Stimulated activated CD8-positive, alpha-beta memory T cell treated with anti-CD3 and anti-CD28 coated beads, Interleukin-15, amount 100 ng/mL, for 1 hour (primary cell): ENCODE measurements at places on chromosomes 3 and 15.

DNA sequence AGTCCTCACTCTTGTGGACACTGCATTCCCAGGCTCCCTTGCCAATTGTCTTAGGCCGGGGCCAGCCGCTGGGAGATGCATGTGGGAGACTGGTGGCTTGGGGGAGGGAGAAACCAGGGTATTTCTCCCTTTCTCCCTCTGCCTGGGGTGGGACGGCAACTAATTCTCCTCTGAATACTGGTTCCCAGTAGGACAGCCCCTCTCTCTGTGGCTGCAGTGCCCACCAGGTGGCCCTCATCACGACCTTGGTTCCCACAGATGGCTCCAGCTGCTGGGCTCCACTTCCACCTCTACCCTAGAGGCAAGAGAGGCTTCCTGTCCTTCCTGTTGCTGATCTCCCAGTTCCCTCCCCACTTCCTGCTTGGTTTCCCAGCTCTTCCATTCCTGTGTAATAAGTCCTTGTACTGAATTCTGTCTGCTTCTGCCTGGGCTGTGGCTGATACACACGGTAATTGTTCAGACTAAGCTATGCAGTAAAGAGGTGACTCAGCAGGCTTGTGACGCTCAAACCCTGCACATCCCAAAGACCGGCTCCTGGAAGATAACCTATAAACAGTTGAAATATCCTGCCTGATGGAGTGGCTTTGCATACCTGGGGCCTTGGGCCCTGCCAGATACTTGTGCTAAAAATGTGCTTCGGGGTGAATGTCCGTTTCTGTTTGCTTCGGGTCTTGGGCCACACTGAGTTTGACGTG lies 20.4 kb upstream of the COPG1 start:
- DNase-seq = no peak

DNA sequence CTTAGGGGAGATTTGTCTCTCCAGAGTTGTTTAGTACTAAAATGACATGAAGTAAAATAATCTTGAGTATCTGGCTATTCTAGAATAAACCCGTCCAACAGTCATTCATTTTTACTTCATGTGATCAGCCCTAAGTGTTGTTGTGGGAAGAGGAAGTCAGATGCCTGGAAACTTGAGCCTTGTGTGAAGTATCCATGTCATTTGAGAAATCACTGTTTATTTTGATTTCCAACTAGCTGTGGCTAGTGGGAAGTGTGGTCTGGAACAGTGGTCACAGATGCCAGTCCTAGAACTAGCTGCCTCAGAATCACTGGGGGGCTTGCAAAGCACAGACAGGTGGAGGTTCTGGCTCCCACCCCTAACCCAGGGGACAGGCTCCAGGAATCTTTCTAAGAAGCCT lies 77.7 kb upstream of the LIMD1 start:
- DNase-seq = no peak

DNA sequence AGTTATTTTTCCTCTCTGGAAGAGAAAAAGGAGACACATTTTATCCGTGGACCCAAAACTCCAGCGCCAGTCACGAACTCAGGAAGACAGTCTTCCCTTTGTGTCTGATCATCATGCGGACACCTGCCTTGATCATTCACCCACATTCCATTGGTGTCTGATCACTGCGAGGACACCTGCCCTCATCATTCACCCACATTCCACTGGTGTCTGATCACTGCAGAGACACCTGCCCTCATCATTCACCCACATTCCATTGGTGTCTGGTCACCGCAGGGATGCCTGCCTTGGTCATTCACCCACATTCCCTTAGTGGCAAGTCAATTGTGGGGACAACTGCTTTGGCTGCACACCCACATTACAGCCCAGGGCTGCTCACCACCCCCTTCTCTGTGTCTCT lies 148.9 kb downstream of the ROBO1 start:
- no peak for DNase-seq

DNA sequence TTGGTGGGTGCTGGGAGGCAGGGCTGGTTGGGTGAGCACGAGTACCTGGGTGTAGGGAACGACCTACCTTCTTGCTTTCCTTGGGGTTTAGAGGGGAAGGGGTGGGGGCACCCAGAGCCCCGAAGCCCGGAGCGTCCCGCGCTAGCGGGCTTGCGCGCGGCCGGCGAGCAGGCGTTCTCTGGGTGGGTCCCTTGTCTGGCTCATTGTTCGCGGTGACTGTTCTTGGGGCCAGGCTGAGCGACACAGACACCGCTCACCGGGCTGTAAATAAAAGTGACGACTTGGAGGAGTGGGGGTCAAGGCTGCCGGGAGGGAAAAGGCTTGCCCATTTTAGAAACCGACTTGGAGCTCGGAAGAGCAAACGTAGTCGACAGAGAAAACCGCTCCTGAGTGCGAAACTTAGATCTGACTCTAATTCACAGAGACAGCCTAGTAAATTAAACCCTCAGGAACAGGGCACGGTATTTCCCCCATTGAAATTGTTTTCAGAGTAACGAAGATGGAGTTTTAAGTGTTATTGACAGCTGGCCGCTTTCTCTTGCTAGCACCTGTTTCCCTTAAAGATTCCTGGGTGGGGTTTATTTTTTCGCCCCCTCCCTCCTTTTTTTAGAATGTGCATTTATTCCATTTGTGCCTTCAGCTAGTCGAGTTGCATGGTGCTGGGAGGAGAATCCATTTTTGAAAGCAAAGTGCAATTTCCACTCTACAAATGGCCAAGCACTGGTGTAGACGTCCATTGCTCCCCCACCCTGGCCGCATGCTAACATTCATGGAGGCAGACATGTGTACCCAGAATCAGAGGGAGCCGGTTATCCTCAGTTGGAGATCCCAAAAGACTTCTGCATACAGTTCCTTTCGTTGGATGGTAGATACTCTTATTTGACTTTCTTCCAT lies 532.1 kb upstream of the SEMA6D start:
- DNase-seq = no peak

DNA sequence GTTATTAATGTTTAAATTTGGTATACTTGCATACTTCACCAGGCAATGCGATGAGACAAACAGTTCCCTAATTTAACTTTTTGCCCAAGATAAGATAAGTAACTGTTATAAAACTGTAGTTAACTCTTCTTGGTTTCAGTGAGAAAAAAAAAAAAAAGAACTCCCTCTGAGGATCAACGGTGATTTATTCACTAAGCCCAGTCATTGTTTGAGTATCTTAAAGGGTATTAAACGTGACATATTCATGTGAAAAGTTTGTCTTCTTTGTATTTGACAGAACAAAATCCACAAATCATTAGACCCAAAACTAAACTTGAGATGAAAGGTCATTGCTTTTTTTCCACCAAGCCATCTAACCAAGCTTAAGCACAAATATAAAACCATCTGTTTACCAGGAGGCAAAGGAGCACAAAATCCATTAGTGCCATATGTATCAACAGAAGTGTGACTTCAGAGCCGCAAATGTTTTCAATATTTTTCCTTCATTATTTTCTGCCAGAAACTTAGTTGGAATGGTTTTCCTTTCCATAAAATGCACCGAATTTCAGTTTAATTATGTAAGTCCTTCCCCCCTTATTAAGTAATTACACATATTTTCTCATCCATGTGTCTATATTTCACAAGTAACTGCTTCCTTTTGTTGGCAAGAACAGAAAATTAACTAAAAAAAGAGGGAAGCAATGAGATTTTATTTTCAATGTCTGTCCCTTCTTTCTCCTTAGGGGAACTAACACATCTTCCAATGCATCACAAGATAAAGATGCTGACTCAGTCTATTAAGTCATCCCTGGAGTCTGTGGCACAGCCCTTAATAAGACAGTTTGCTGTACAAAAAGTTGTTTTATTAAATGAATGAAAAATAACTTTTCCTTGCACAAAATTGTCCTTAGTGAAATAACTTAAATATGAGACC lies 92.2 kb upstream of the RAP2B start:
- DNase-seq = no peak

DNA sequence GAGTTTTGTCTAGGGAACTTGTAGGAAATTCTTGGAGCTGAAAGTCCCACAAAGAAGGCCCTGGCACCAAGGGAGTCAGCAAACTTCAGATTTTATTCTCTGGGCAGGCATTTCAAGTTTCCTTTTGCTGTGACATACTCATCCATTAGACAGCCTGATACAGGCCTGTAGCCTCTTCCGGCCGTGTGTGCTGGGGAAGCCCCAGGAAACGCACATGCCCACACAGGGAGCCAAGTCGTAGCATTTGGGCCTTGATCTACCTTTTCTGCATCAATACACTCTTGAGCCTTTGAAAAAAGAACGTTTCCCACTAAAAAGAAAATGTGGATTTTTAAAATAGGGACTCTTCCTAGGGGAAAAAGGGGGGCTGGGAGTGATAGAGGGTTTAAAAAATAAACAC lies 15.0 kb downstream of the TIGIT start:
- DNase-seq = no peak

GRCh38 chr15:85782064-85782463 lies 12.7 kb downstream of the KLHL25 start:
- no peak for DNase-seq
